Naive thymus-derived CD4-positive, alpha-beta T cell (primary cell): ENCODE measurements at places on chromosomes 3 and 15. TPM values are rescaled to one million over a fixed set of nuclear protein-coding genes. Genes with fewer than 3 reads are reported as not detected.

Gene KLHL40
- total RNA-seq = not detected in 2 replicates

Gene PLCB2
- total RNA-seq = 179 TPM

Gene TP63
- total RNA-seq = 0.11 TPM

Gene CSTA
- total RNA-seq = 44.4 TPM

Gene ATP6V1A
- total RNA-seq = 11.9 TPM

Gene SEMA3B
- 3.7 TPM for total RNA-seq

Gene BTLA
- 29.5 TPM for total RNA-seq

Gene LSG1
- 57.5 TPM for total RNA-seq

GRCh38 chr3:17032407-17033034 is 147.8 kb downstream of the PLCL2 start:
- H3K4me3 ChIP-seq = no peak overlapping the region
- no peaks in the 10 kb centered on the region for H3K36me3 ChIP-seq
- H3K27ac ChIP-seq = no peak overlapping the region
- H3K27me3 ChIP-seq = no peaks in the 10 kb centered on the region
- no peak for DNase-seq

DNA sequence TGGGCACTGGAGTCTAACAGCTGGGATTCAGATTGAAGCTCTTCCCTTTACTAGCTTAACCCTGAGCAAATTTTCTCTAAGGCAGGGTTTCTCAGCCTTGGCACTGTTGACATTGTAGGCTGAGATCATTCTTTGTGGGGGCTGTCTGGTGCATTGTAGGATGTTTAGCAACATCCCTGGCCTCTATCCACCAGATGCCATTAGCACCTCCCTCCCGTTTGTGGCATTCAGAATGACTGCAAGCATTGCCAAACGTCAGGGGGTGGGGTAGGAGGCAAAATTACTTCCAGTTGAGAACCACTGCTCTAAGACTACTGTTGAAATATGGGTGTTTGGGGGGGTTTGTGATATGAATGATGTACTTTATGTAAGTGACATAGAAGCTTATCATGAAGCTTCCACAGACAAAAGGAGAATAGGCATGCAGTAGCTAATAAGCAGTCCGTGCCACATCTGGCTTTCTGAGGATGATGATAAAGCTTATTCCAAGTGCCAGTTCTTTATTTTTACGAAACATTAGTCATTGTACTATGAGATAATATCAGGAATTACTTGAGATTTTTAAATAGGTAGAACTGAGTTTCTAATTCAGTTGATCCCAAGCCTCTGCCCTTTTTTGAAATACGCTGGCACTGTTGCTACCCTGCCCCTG is 39.3 kb downstream of the NKIRAS1 start:
- no peaks in the 10 kb centered on the region for H3K4me1 ChIP-seq
- no peak for DNase-seq
- H3K27me3 ChIP-seq = no peaks in the 10 kb centered on the region
- H3K36me3 ChIP-seq = no peaks in the 10 kb centered on the region
- no peak overlapping the region for H3K4me3 ChIP-seq

GRCh38 chr3:165897137-165897536 is 59.9 kb upstream of the BCHE start:
- H3K36me3 ChIP-seq = no peaks in the 10 kb centered on the region
- H3K27ac ChIP-seq = no peak overlapping the region
- H3K27me3 ChIP-seq = no peaks in the 10 kb centered on the region
- DNase-seq = no peak
- no peak overlapping the region for H3K4me3 ChIP-seq

DNA sequence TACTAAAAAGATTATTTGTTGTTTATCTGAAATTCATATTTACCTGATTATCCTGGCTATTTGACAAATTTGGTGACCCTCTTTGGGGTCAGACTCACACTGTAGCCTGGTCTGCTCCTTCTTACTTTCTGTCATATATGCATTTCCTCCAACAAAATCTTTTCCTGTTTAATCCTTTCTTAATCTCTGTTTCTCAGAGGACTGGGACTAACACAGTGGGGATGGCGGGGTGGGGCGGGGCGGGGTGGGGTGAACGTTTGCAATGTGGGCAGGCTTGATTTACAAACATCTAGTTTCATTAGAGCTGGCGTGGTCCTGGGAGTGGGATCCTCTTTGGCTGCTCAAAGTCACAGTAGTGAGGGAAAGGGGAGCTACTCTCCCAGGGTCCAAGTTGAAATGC is 35.3 kb upstream of the CDCP1 start:
- no peak overlapping the region for H3K27ac ChIP-seq
- no peaks in the 10 kb centered on the region for H3K27me3 ChIP-seq
- DNase-seq = no peak
- H3K4me1 ChIP-seq = no peaks in the 10 kb centered on the region
- no peaks in the 10 kb centered on the region for H3K36me3 ChIP-seq

- no peaks in the 10 kb centered on the region for H3K27me3 ChIP-seq
- H3K4me3 ChIP-seq = no peak overlapping the region
- H3K27ac ChIP-seq = no peak overlapping the region
- no peaks in the 10 kb centered on the region for H3K36me3 ChIP-seq
Measured at GRCh38 chr3:114363554-114364202, 69.8 kb downstream of the TIGIT start.

DNA sequence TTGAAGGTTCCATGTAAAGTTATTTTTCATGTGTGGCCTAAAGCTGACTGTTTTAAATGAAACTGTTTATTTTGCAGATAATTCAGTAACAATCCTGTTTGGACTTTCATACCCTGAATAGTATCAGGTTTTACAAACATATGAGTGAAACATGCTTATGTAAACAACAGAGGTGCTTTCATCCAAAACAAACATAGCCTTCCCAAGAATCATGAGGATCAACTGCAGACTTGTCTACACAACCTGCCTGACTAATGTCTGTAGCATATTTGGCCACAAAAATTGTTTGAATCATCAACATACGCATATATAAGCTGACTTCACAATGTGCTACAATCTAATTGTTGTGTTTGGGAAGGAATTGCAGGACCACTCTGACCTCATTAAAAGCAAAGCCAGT is 190.4 kb downstream of the DIPK2A start:
- H3K36me3 ChIP-seq = no peaks in the 10 kb centered on the region
- no peak overlapping the region for H3K27ac ChIP-seq
- no peaks in the 10 kb centered on the region for H3K4me1 ChIP-seq

DNA sequence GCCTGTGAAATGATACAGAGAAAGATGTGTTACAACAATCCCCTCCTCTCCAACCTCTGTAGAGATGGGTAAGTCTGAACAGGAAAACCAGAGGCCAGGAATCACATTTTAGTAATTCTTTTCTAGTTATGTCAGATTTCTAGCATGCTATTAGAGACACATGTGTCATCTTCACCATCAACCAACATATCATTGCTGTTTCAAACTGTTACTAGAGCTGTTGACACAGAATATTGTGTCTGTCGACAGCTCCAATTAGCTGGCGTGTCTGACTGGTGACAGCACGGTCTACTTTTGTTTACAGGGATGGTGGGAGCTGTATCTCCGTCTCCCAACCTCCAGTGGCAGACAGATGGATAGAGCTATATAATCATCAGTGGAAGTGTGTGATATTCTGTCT is 393.2 kb downstream of the SOX2 start:
- H3K36me3 ChIP-seq = no peaks in the 10 kb centered on the region
- H3K4me3 ChIP-seq = no peak overlapping the region
- no peaks in the 10 kb centered on the region for H3K4me1 ChIP-seq

- no peak overlapping the region for H3K4me3 ChIP-seq
- no peaks in the 10 kb centered on the region for H3K27me3 ChIP-seq
- no peak overlapping the region for H3K27ac ChIP-seq
- no peaks in the 10 kb centered on the region for H3K4me1 ChIP-seq
- no peak for DNase-seq
Measured at GRCh38 chr3:13493867-13494441, 13.8 kb downstream of the HDAC11 start.

GRCh38 chr3:125213946-125214542 is 1.5 kb upstream of the SLC12A8 start:
- no peak overlapping the region for H3K4me3 ChIP-seq
- DNase-seq = no peak
- H3K27ac ChIP-seq = no peak overlapping the region
- peaks cover 3% of the 10 kb centered on the region for H3K4me1 ChIP-seq
- H3K27me3 ChIP-seq = peaks cover 8% of the 10 kb centered on the region

DNA sequence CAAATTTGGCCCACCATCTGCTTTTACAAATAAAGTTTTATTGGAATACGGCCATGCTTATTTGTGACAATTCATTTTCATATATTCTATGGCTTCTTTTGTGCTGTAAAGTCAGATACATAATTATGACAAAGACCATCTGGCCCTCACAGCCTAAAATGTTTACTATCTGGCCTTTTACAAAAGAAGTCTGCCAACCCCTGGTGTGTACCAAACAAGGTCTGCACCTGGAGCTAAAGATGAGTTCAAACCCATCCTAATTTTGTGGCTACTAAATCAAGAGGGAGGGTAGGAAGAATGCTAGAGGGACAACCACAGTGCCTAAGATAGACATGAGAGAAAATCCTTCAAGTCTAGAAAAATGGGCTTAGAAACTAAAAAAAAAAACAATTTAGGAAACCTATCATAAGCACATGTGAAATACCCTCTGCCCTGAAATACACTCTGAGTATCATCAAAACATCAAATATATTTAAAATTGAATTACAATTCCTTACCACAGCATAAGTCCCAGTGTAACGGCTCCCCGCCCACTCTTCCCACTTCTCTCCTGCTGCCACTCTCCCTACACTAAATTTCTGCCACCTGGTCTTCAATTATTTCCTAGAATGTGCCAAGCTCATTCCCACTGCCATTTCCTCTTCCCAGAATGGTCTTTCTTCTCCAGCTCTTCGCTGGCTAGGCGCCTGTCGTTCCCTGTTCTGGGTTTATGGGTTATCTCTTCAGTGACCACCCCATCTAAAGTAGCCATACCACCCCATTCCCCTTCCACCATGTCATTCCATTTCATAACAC is 950.7 kb upstream of the CFAP20DC start:
- DNase-seq = no peak
- peaks cover 79% of the 10 kb centered on the region for H3K4me1 ChIP-seq
- H3K36me3 ChIP-seq = no peaks in the 10 kb centered on the region
- no peak overlapping the region for H3K27ac ChIP-seq
- H3K4me3 ChIP-seq = no peak overlapping the region

DNA sequence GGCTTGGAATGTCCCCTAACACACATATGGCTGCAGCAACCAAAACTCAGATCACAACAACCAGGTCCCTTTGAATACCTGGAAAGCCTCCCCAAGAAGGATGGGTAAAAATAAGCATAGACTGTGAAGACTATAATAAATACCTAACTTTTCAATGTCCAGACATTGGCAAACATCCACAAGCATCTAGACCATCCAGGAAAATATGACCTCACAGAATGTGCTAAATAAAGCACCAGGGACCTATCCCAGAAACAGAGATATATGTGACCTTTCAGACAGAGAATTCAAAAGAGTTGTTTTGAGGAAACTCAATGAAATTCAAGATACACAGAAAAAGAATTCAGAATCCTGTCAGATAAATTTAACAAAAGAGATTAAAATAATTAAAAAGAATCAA is 109.2 kb downstream of the NEDD4 start:
- H3K4me1 ChIP-seq = no peaks in the 10 kb centered on the region
- no peak for DNase-seq
- H3K27me3 ChIP-seq = no peaks in the 10 kb centered on the region

DNA sequence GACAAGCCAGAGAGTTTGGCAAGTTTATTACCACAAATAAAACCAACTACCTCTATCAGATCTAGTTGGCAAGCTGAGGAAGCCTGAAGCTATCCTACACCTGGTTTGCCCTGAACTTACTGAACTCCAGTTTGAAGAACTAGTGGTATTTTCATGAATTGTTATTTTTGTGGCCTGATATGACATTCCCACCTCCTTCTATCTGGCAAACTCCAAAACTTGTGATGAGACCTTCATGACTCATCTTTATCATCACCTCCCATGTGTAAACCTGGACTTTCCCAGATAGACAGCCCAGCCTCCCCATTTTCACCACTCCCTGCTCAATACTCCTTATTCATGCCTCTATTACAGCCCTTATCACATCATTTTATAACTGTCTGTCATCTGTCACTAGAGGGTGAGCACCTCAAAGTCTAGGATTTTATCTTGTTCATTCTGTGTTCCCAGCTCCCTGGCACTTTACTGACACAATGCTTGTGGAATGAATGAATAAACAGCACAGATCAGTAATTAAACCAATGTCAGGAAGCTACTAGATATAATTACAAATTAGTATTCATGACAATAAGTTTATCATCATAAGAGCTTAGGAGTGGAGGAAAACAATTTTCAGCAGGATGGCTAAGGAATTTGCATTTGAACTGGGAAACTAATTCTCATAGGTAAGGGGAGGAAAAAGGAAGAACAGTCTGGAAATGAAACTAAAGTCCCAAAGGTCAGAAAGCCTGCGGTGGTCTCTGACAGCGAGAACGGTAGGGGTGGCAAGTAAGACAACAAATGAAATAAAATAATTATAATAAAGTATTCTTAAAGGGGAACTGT is 13.2 kb upstream of the TRANK1 start:
- H3K27ac ChIP-seq = no peak overlapping the region
- H3K27me3 ChIP-seq = no peaks in the 10 kb centered on the region
- no peak for DNase-seq
- H3K36me3 ChIP-seq = no peaks in the 10 kb centered on the region

DNA sequence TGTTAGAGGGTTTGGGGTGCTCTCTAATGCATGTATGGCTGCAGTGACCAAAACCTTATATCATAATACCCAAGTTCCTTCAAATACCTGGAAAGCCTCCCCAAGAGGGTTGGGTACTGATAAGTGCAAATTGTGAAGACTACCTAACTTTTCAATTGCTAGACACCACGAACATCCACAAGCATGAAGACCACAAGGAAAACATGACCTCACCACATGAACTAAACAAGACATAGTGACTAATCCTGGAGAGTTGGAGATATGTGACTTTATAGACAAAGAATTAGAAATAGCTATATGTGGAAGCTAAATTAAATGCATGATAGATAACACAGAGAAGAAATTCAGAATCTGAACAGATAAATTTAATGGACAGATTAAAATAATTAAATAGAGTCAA is 23.9 kb upstream of the AADACL2 start:
- no peak overlapping the region for H3K27ac ChIP-seq
- no peaks in the 10 kb centered on the region for H3K4me1 ChIP-seq
- H3K27me3 ChIP-seq = no peaks in the 10 kb centered on the region
- H3K4me3 ChIP-seq = no peak overlapping the region

- no peaks in the 10 kb centered on the region for H3K4me1 ChIP-seq
- H3K36me3 ChIP-seq = no peaks in the 10 kb centered on the region
- DNase-seq = no peak
- H3K4me3 ChIP-seq = no peak overlapping the region
- no peaks in the 10 kb centered on the region for H3K27me3 ChIP-seq
- no peak overlapping the region for H3K27ac ChIP-seq
Measured at GRCh38 chr3:197171481-197172067, 126.8 kb downstream of the DLG1 start.

GRCh38 chr3:155076888-155077287 is 3.2 kb upstream of the MME start:
- H3K4me1 ChIP-seq = no peaks in the 10 kb centered on the region
- DNase-seq = no peak
- H3K4me3 ChIP-seq = no peak overlapping the region

- H3K4me3 ChIP-seq = no peak overlapping the region
- no peaks in the 10 kb centered on the region for H3K36me3 ChIP-seq
- H3K27ac ChIP-seq = no peak overlapping the region
- DNase-seq = no peak
- no peaks in the 10 kb centered on the region for H3K4me1 ChIP-seq
Measured at GRCh38 chr3:179528772-179529171, 34.0 kb upstream of the ACTL6A start.
